ENCODE measurements at places on chromosomes 12 and 14. TPM values are rescaled to one million over a fixed set of nuclear protein-coding genes. Genes with fewer than 3 reads are reported as not detected.

FLRT2 gene
- total RNA-seq = 39.2 TPM

TESPA1 gene
- total RNA-seq = 1.1 TPM

TAS2R42 gene
- not detected for total RNA-seq

IAPP gene
- total RNA-seq = not detected

CACNA1C gene
- total RNA-seq = 125 TPM

CAMKK2 gene
- total RNA-seq = 22.1 TPM

FOXN4 gene
- total RNA-seq = not detected

FAIM2 gene
- 31.1 TPM for total RNA-seq

All from right cardiac atrium (tissue), 5 donors.